ENCODE measurements at places on chromosomes 13 and 19.

DNA sequence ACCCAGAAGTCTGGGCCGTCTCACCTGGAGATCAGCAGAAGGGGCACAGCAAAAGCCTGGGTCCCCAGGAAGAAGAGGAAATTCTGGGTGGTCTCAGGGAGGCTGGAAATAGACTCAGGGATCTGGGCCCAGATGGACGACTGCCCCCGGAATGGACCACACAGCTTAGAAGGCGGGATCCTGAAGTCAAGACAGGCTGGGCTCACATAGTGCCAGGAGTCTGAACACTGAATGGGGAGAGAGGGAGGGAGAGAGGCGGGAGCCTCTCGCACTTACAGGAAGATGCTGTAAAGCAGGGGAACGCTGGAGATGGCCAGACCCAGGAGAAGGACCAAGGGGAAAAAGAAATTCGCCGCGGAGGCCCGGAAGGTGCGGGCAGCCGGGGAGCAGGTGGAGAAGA lies 1.3 kb upstream of the LENG1 start:
- no peak for DNase-seq

DNA sequence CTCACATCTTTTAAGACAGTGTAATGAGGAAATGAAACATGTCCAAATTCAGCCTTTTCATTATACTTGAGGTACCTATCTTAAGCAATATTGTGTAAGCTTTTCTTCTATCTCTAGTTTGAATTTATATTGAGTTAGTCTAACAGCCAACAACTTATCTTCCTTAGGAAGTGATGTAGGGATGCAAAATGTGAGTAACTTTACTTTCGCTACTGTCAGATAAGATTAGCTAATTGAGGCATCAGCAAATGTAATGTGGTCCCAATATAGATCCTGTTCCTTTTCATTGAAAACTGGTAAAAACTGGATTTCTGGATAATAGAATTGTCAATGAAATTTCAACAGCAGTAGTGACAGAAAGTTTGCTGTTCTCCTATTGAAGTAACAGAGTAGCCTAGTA lies 902.2 kb downstream of the GPC5 start:
- no peak for DNase-seq

DNA sequence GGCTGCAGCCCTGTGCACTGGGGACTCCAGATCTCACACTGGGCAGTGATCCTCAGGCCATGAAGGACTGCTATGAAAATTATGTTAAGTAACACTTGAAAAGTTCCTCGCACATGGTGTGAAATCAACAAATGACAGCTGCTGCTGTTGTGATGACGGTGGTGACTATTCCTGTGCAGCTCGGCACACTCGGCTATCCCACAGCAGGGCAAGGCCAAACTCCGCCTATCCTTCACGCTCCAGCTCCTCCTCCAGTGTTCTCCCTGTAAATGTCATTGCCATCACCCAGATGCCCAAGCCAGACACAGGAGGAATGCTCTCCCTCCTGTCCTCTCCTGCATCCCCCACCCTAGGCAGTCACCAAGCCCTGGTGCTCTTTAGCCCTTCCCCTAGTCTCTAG lies 31.3 kb downstream of the GRIK5 start:
- DNase-seq, result no peak

GRCh38 chr13:50948601-50949000 lies 39.0 kb downstream of the RNASEH2B start:
- DNase-seq, result no peak
